ENCODE measurements at places on chromosomes 3 and 15. TPM values are rescaled to one million over a fixed set of nuclear protein-coding genes. Genes with fewer than 3 reads are reported as not detected.
A peak's percentile ranks its signal among the peaks of the same experiment; 100 is the strongest.

FGF12 gene
- total RNA-seq: 3.0 TPM

- peaks cover 8% of the 10 kb centered on the region for H3K36me3 ChIP-seq
- no peak for DNase-seq
- no peaks in the 10 kb centered on the region for H3K27me3 ChIP-seq
- no peak overlapping the region for H3K4me3 ChIP-seq
- no peaks in the 10 kb centered on the region for H3K4me1 ChIP-seq
These were observed 65.9 kb downstream of the PGPEP1L start for GRCh38 chr15:98941595-98942255.

DNA sequence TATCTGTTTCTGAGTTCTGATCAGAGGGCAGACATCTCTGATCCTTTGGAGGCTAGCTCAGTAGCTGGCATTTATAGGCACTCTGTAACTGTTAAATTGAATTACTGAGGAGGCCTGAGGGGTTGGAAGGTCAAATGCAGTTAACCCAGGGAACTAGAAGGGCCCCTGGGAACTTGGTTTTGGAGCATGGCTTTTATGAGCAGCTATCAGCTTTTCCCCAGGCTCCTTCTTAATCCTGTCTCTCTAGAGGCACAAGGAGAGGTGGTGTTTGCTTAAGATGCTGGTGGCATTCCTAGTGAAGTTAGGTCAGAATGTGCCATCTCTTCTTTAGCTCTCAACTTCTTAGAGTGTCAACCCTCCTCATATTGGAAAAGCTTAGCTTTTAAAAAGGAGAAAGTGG, 128.9 kb downstream of the LPP start:
- no peaks in the 10 kb centered on the region for H3K36me3 ChIP-seq
- no peak for DNase-seq
- H3K27me3 ChIP-seq: no peaks in the 10 kb centered on the region
- H3K4me1 ChIP-seq: peaks cover 52% of the 10 kb centered on the region
- no peak overlapping the region for H3K4me3 ChIP-seq

ITPKA gene
- total RNA-seq: 1.3 TPM

- H3K27me3 ChIP-seq: peaks cover 3% of the 10 kb centered on the region
- H3K4me3 ChIP-seq: no peak overlapping the region
- H3K27ac ChIP-seq: no peak overlapping the region
- H3K4me1 ChIP-seq: no peaks in the 10 kb centered on the region
- no peak for DNase-seq
These were observed 25.9 kb upstream of the UACA start for GRCh38 chr15:70789213-70789612.

- H3K27ac ChIP-seq: no peak overlapping the region
- no peak for DNase-seq
- H3K27me3 ChIP-seq: no peaks in the 10 kb centered on the region
- no peaks in the 10 kb centered on the region for H3K36me3 ChIP-seq
- peaks cover 18% of the 10 kb centered on the region for H3K4me1 ChIP-seq
These were observed 189.7 kb upstream of the IL12A start for GRCh38 chr3:159798951-159799350.

GRCh38 chr3:131349946-131350347, 31.6 kb upstream of the NUDT16 start:
- DNase-seq: no peak
- H3K4me3 ChIP-seq: no peak overlapping the region
- H3K4me1 ChIP-seq: peaks cover 6% of the 10 kb centered on the region
- no peaks in the 10 kb centered on the region for H3K36me3 ChIP-seq
- no peaks in the 10 kb centered on the region for H3K27me3 ChIP-seq

GRCh38 chr3:12966847-12967605, 106.2 kb downstream of the IQSEC1 start:
- DNase-seq: peak; percentile 32
- peak overlapping the region; percentile 95 for H3K4me3 ChIP-seq
- no peaks in the 10 kb centered on the region for H3K36me3 ChIP-seq
- H3K27ac ChIP-seq: peak overlapping the region; percentile 96
- peaks cover 45% of the 10 kb centered on the region for H3K4me1 ChIP-seq

DNA sequence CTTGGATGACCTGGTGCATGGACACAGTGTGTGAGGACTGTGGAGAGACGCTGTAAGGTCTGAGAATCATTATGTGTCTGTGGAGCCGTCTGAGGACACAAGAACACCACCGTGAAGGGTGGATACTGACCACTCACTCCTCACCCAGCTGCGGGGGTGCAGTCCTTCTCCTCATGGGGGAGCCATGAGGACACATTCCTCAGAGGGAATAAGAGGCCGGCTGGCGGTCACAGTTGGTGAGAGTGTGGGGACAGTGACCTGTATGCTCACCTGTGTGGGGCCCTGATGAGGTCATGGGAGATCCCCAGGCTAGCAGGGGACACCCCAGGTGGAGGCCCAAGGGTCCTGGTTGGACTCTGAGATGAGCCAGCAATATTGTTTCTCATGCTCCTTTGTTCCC, 2.5 kb upstream of the TRPM1 start:
- DNase-seq: no peak
- no peaks in the 10 kb centered on the region for H3K27me3 ChIP-seq
- H3K27ac ChIP-seq: no peak overlapping the region
- H3K4me3 ChIP-seq: no peak overlapping the region
- no peaks in the 10 kb centered on the region for H3K36me3 ChIP-seq

SEMA5B gene
- total RNA-seq: 57.3 TPM

IL16 gene
- 0.05 TPM for total RNA-seq

CP gene
- 0.42 TPM for total RNA-seq

B3GALNT1 gene
- 27.1 TPM for total RNA-seq

DNA sequence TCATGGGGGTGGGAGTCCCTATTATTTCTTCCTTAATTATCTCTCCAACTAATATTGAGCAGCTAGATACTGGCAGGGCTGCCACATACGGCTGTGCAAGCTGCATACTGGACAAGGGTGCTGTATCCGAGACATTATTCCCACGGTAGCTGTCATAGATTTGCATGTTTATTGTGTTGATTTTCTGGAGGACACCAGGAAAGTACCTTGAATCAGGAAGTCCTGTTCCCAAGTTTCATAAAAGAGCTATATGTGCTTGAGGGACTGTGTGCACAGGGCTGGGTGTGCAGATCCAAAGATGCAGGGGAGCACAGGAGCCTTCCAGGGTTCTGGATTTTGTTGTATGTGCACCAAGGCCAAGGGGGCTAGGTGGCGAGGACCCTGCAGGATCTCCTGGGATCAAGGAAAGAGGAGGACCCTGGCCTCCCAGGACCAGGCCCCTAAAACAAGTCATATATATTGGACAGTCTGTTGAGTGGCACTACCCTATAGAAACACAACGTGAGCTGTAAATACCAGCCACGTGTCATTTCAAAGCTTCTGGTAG, 119.2 kb upstream of the ALDH1A3 start:
- peaks cover 15% of the 10 kb centered on the region for H3K4me1 ChIP-seq
- H3K4me3 ChIP-seq: no peak overlapping the region
- H3K27ac ChIP-seq: no peak overlapping the region
- no peaks in the 10 kb centered on the region for H3K36me3 ChIP-seq
- DNase-seq: no peak

- no peak for DNase-seq
- H3K27me3 ChIP-seq: peaks cover 82% of the 10 kb centered on the region
- no peak overlapping the region for H3K27ac ChIP-seq
- H3K36me3 ChIP-seq: no peaks in the 10 kb centered on the region
- H3K4me3 ChIP-seq: peak overlapping the region; percentile 80
These were observed 1.1 kb downstream of the SYNPR start for GRCh38 chr3:63279005-63279841.

DNA sequence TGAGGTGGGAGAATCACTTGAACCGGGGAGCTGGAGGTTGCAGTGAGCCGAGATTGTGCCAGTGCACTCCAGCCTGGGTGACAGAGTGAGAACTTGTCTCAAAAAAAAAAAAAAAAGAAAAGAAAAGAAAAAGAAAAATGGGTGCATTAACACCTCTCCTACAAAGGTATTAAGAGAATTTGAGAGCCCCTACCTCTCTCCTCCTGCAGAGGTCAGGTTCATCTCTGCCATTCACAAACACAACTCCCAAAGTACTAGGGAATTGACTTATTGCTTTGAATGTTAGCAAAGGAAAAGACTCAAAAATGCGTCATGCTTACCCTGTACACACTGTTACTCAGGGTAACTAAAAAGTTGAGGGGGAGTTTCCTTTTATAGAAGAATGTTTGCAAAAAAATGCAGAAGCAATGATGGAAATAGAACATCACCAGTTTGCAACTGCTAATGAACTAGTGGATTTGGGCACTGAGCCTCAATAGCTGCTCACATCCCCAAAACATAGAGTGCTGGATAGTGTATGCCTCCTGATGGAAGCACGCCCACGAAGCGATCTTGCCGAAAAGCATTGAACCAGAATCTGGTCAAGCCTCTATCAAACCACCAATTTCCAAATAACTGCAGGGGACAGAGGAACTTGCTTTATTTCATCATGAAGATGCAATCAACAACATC, 15.5 kb upstream of the LYZL4 start:
- no peak overlapping the region for H3K27ac ChIP-seq
- H3K27me3 ChIP-seq: peaks cover 24% of the 10 kb centered on the region
- no peak for DNase-seq

- DNase-seq: no peak
- no peak overlapping the region for H3K4me3 ChIP-seq
- H3K27ac ChIP-seq: no peak overlapping the region
These were observed 63.0 kb upstream of the ACP3 start for GRCh38 chr3:132254076-132254755.

ZNF80 gene
- total RNA-seq: not detected

- no peaks in the 10 kb centered on the region for H3K36me3 ChIP-seq
- peaks cover 4% of the 10 kb centered on the region for H3K27me3 ChIP-seq
- no peak overlapping the region for H3K27ac ChIP-seq
- DNase-seq: no peak
- H3K4me1 ChIP-seq: no peaks in the 10 kb centered on the region
These were observed 168.4 kb downstream of the P3H2 start for GRCh38 chr3:189952272-189952671.

NOX5 gene
- total RNA-seq: not detected

OR5K2 gene
- not detected for total RNA-seq

CD200R1 gene
- total RNA-seq: not detected

GRCh38 chr3:29215948-29216347, 64.9 kb upstream of the RBMS3 start:
- H3K4me1 ChIP-seq: no peaks in the 10 kb centered on the region
- no peak for DNase-seq
- H3K36me3 ChIP-seq: no peaks in the 10 kb centered on the region
- no peaks in the 10 kb centered on the region for H3K27me3 ChIP-seq
- no peak overlapping the region for H3K27ac ChIP-seq

GRCh38 chr3:186382217-186382885, 20.3 kb upstream of the DGKG start:
- H3K4me1 ChIP-seq: peaks cover 18% of the 10 kb centered on the region
- H3K27me3 ChIP-seq: no peaks in the 10 kb centered on the region
- H3K36me3 ChIP-seq: peaks cover 4% of the 10 kb centered on the region
- H3K27ac ChIP-seq: no peak overlapping the region
- DNase-seq: no peak
- H3K4me3 ChIP-seq: no peak overlapping the region

LEKR1 gene
- total RNA-seq: 1.8 TPM

WNT5A gene
- total RNA-seq: 14.4 TPM
